ENCODE measurements at places on chromosomes 3 and 15.

DNA sequence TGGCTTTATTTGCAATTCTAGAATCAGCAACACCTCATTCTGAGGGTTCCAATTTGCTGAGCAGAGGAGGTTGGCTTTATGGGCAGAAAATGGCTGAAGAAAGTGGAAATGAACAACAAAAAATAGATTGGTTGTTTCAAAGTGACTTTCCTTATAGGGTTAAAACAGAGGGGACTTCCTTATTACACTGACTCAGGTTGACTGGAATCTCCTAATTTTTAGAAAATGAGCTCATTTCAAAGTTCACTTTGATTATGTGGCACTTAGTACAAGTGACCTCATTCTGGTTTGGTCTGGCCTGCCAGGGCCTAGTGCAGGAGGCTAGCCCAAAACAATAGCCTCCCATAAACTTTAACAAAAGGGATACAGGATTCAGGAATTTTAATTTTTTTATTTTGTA, 41.4 kb downstream of the NFKBIZ start:
- no peak for DNase-seq

DNA sequence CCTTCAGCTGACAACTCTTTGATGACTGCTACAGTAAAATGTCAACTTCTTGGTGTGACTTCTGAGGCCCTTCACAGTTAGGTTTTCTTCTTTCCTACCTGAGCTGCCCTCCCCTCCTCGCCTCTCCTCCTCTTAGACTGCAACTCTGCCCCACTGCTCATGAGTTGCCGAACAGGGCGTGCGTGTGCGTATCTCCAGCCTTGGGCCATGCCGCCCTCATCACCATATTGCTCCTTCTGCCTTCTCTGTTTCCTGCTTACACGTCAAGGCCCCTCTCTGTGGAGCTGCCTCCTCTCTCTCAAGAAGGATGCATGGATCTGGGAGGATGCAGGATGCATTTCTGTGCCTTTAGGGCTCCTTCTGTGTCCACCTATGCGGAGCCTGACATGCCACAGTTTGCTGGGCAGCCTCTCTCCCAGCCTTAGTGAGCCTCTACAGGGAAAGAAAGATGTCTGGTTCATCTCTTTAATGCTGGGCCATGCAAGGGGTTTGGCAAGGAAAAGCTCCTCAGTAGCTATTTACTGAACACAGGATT, 205.9 kb downstream of the RPLP1 start:
- DNase-seq: no peak

DNA sequence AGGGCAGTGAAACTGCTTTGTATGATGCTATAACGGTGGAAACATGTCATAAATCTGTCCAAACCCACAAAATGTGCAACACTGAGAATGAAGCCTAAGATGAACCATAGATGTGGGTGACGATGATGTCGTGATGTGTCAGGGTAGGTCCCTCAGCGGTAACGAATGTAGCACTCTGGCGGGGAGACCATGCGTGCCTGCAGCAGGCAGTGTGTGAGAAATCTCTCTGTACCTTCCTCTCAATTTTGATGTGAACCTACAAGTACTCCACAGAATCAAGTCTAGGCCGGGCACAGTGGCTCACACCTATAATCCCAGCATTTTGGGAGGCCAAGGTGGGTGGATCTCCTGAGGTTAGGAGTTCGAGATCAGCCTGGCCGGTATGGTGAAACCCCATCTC, 268.2 kb upstream of the LYSMD4 start:
- no peak for DNase-seq

DNA sequence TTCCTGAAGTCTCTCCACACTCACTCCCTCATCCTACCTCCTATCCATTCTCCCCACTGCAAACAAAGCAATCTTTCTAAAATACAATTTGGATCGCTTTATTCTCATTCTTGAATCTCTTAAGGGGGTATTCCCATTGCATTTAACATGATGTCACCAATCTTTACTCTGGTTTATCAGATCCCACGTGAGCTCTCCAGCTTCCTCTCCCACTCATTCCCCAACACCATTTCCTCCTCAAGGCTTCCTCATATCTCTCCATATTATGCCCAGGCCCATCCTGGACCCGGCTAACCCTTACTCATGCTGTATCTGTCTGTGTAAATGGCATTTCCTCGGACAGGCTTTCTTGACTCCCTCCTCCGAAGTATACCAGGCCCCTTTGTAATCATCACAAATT, 165.0 kb downstream of the CD47 start:
- DNase-seq: no peak

DNA sequence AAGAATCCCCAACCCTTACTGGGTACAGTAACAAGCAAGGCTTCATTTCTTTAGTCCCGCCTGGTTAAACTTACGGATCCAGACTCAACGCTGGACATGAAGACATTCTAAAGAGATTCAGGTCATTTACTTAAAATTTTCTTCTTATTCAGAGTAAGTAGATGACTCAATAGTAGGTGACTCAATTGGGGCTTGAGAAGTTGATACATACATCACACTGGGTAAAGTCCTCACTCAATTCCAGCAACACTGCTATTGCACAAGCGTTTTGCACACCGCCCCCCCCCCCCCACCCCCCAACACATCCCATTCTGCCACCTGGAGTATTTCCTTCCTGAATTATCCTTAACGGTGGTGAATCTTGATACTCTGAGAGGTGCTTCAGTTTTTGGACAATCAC, 610.0 kb downstream of the FOXP1 start:
- DNase-seq: no peak
